ENCODE measurements at places on chromosomes 5 and 9.
A peak's percentile ranks its signal among the peaks of the same experiment; 100 is the strongest.

DNA sequence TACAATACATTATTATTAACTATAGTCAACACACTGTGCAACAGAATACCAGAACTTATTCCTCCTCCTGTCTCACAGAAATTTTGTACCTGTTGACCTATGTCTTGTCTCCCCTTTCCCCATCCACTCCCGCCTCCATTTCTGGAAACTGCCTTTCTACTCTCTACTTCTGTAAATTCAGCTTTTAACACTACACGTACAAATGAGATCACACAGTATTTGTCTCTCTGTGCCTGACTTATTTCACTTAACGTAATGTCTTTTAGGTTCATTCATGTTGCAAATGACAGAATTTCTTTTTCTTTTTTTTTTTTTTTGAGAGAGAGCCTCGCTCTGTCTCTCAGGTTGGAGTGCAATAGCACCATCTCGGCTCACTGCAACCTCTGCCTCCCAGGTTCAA, 19.5 kb downstream of the MEF2C start:
- DNase-seq = no peak

DNA sequence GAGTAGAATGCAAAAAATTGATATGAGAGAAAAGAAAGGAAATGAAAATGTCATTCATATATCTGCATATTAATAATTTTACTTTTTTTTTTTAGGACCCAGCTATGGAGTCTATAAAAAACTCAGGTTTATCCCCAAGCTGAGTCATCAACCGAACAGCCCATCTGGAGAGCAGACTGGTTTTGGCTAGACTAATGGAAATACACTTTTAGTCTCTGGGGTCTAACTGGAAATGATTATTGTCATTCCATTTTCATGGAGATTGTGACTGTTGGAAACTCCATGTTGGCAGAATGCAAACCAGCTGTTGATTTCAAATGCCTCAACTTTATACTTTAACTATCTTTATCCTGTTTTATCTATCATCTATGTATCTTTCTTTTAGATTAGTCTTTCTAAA, 28.7 kb downstream of the ANXA1 start:
- DNase-seq = peak; percentile 74

- DNase-seq = no peak
These were observed 314.5 kb downstream of the CCDC171 start for GRCh38 chr9:15867334-15867733.

DNA sequence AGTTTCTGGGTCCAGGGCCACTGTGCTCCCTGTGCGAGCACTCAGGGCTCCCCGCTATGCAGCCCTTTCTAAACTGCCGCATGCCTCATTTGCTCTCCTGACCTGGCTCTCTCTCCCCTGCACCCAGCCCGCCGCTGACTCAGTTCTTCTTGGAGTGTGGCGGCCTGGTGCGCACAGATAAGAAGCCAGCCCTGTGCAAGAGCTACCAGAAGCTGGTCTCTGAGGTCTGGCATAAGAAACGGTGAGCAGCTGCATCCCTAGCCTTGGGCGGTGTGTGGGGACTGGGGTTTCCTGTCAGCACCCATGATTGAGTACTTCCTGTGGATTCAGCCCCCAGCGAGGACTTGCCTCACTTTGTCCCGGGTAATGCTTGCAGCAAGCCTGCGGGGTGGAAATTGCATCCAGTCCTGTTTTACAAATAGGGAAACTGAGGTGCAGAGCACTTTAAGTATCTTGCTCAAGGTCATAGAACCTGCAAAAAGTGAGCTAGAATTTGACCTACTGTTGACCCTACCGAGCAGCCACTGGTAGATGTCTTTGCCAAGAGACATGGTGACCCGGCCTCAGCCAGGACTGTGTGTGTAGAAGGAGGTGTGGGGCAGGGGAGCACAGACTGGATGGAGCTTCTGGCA, 27.9 kb downstream of the USP20 start:
- DNase-seq = peak; percentile 72

DNA sequence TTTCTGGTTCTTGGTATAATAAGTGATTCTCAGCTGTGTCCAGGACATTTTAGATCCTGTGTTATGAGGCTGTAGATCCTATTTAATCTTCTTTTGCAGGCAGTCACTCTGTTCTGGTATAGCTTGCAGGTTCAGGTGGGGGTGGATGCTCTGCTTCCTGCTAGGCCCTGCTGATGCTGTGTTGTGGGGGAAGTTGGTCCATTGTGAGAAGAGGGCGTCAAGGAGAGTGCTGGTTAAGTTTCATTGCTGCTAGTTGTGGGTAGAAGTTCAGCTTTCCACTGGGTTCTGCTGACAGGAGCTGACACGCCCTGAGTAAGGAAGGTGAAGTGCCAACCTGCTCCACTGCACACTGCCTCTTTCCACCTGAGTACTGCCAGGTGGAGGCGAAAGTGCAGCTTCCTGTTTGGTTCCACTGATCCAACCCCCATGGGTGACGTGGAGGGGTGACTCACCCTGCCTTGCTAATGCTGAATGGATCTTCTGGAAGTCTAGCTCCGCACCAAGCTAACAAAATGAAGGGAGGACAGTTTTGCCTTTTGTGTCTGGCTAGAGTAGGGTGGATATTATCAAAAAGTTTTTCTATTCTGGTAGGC, 16.3 kb downstream of the NMRK1 start:
- no peak for DNase-seq
